ENCODE measurements at places on chromosomes 7 and 10.
A peak's percentile ranks its signal among the peaks of the same experiment; 100 is the strongest.

GRCh38 chr7:151404216-151405011 lies 5.4 kb downstream of the WDR86 start:
- DNase-seq, result peak; percentile 46

GRCh38 chr7:3482147-3482921 lies 181.3 kb downstream of the SDK1 start:
- DNase-seq, result no peak

DNA sequence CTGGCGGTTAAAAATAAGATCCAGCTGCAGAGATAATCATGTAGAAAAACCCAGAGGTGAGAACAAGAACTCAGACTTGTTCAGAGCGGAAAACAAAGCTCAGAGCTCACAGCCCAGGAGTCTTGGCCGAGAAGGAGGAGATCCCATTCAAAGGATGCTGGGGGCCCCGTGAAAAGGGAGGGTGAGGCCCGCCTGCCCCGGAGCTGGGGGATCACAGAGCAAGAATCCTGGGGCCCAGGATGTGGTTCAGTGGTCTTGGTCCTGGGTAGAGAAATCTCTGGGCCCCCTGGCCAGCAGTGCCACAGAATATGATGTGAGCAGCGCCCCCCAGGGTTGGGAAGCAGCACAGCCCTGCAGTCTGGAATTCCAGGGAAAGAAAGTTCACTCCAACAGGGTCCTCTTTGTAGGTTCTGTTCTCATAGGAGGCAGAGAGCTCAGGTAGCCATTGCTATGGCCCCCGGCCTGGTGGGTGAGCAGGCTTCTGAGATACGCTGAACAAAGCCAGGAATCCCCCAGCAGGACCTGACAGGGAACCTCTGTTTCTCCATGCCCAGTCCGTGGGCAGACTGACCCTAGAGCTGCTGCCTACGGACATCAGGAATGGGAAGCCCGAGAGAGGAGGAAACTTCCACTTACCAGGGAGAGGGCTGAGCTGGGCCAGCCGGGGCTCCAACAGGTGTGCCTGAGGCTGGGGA lies 77.7 kb upstream of the GNA12 start:
- DNase-seq, result no peak

- DNase-seq, result no peak
These were observed 7.9 kb downstream of the ANKRD1 start for GRCh38 chr10:90912854-90913479.

DNA sequence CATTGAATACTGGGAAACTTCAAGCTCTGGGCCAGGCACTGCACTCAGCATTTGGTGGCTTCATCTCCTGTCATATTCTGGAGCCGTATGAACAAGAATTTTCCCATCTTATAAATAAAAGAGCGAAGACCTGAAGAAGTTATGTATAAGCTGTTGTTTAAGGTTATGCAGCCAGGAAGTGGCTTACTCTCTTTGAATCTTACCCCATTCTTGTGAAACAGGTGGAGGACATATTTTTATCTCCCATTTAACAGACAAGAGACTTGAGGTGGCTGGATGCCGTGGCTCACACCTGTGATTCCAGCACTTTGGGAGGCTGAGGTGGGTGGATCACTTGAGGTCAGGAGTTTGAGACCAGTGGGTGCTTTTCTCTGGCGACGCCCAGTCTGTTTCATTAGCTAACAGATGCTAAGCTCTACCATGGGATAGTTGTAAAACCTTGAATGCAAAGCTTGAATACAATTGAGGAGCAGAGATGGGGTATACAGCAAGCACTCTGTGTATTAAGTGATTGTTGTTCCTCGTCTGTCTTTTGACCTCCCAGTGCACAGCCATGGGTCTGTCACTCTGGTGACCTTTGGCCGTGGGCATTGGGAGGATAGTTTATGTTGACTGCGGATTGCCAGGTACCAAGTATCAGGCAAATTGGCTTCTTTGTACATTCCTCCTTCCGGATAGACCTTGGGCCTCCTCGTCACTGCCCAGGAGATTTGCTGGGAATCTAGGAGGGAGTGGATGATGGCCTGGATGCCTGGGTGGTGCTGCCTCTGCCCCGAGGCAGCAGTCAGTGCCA lies 85.8 kb downstream of the GRK5 start:
- DNase-seq, result no peak

GRCh38 chr7:124480036-124480820 lies 285.4 kb downstream of the GPR37 start:
- no peak for DNase-seq

GRCh38 chr10:70762441-70763175 lies 22.6 kb downstream of the TBATA start:
- no peak for DNase-seq

GRCh38 chr10:30736685-30737232 lies 107.2 kb upstream of the LYZL2 start:
- DNase-seq, result peak; percentile 43

DNA sequence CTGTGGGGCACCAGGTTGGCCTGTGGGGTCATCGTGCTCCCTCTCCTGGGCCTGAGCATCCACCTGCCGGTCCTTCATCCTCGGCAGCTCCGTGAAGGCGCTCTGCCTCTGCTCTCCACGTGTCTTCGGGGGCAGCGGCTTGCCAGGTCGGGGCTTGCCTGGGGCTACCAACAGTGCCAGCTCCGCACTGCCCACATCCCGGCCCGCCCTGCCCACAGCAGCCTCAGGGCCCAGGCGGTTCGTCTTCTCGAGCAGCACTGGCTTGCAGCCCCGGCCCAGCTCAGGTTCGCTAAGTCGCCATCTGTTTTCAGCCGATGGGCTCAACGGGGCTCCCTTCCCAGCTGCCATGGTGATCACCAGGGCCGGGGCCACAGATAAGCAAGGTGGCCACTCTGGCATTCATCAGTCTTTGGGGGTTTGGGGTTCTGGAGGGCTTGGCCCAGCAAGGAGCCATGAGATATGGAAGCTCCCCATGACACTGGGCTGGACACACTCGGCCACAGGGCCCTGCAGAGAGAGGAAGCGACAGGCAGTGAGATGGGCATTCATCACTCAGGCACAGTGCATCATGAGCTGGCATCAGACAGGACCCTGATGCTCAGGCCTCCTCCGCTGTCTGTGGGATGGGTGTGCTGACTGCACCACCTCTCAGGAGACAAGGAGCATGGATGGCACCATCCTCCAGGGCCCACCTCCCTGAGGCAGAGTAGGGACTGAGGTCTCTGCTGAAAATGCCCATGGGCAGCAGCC lies 15.5 kb downstream of the ZNF488 start:
- no peak for DNase-seq

GRCh38 chr7:65307651-65308299 lies 65.9 kb upstream of the ZNF92 start:
- peak; percentile 46 for DNase-seq

GRCh38 chr7:70619659-70620058 lies 512.3 kb upstream of the GALNT17 start:
- DNase-seq, result no peak

DNA sequence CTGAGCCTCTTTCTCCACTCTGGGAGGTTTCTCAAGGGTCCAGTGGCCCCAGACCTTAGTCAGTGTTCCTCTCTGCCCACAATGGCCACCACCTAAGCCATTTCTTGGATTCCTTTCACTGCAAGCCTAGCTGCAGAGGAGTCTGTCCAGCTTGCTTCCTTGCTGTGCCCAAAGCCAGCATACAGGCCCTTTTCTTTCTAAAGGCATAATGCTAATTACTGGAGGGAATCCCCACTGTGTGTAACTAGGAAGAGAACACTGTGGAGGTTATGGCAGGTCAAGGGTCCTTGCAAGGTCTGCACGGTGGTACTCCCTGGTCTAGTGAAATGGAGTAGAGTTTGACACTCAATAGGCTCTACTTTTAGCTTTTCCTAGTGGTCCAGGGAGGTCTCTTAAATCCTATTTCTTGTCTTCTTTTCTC lies 70.4 kb upstream of the CC2D2B start:
- no peak for DNase-seq

GRCh38 chr10:3220853-3221252 lies 48.3 kb upstream of the PITRM1 start:
- no peak for DNase-seq

- no peak for DNase-seq
These were observed 231.3 kb upstream of the CELF2 start for GRCh38 chr10:10786109-10787090.

- DNase-seq, result no peak
These were observed 5.1 kb downstream of the PRLHR start for GRCh38 chr10:118590334-118590733.

DNA sequence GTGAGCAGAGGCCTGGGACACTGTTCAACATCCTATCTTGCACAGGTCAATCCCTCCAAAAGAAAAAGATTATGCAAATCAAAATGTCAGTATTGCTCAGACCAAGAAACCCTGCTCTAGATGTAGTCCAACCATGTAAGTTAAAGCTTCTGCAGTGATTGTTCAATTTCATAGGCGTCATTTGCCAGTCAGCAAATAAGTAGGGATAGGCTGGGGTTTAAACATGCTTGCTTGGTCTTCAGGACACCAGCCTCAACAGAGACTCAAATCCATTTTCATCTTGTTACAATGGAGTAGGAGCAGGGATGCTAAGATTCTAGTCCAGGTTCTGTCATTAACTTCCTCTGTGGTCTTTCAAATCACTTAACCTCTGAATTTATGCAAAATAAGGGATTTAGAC lies 89.1 kb downstream of the NRP1 start:
- DNase-seq, result no peak

- DNase-seq, result no peak
These were observed 61.5 kb downstream of the WDR37 start for GRCh38 chr10:1117651-1118050.

DNA sequence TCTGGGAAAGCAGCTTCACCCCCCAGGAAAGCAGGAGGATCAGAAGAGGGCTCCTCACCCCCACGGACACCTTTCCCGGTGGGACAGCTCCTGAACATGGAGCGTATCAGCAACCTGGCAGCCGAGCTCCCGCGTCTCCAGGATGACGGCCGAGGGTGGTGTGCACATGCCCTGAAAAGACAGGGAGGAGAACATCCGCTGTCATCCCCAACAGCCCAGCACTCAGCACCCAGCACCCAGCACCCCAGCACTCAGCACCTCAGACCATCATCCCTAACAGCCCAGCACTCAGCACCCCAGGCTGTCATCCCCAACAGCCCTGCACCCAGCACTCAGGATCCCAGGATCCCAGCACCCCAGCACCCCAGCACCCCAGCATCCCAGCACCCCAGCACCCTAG lies 3.9 kb upstream of the CFAP46 start:
- no peak for DNase-seq

DNA sequence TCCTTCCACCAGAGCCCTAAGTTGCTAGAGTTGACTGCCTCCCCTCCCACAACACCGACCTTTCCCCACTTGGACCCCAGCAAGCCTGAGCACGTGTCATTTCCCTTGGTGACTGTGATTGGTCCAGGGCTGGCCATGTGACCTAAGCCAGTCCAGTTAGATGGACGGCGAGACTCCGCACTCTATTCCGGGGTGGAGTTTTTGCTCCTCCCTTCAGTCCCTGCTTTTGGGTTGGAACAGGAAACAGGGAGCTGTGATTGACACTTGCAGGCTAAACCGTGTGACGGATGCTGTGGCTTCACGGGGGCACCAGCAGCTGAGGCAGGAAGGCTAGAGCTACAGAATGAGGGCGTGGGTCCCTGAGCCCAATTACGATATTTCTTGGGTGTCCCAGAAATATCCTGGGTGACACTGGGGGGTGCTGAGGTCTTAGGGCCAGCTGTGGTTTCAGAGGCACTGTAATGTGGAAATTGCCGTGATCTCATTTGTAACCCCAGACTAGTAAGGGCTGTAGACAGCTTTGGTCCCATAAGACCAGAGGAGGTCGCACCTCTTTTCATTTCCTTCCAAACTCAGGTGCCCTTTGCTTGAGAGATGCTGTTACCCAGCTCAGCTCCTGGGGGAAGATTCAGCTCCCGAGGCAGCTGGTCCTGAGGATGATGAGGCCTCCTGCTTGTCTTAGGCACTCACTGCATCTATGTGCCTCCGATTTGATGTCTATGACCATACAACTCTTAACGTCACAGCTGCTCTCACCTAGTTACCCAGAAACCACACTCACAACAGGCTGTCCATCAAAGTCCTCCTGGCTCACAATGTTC lies 102.7 kb upstream of the NPTX2 start:
- DNase-seq, result no peak

DNA sequence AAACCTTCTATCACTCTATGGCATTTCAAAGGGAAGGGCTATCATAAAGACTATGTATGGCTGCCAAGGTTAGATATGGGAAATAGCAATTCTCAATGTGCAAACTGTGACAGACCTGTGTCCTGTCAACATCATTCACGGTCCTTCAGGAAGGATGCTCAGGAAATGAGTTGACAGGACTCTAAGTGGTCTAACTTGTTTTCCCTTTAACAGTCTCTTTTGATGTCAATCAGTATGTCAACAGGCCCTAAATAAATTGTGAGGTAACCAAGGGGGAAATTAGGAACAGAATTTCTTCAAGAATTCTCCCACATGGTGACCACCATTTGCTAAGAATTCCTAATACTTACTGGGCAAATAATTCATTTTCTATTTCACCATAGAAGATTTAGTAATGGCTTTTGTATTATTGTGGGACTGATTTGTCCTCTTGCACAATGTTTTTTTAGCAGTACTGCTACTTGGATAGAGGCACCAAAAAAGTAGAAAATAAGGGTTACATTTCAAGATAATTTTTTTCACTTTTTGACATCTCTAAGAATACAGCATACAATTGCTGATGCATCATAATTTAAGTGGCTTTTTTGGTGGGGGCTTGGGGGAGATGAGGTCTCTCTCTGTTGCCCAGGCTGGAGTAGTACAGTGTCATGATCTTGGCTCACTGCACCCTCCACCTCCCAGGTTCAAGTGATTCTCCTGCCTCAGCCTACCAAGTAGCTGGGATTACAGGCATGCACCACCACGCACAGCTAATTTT lies 275.8 kb downstream of the CACNA2D1 start:
- DNase-seq, result no peak

- DNase-seq, result no peak
These were observed 225.1 kb downstream of the GATA3 start for GRCh38 chr10:8279598-8279997.

GRCh38 chr10:93080350-93081046 lies 6.8 kb downstream of the CYP26A1 start:
- peak; percentile 54 for DNase-seq
